Left renal pelvis (tissue), 4 donors: ENCODE measurements at places on chromosomes 3 and 15.

DNA sequence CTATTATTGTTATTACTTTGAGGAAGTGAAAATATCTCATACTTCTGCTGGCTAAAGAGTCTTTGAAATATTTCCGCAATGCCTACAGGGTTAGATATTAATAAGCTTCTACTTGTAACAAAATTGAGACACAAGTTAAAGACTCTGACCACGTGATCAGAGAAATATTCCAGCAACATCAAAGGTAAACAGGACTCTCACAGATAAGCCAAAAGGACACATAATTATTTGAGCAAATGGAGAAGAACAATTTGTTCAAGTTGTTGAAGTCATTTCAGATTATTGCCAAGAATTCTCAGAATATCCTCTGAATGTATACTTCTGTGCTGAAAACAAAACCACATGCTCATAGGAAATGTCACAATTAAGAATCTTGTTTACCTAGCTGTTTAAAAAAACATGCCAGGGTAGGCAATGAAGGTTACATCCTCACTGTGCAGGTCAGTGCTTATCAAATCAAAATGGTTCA, 225.8 kb upstream of the ALCAM start:
- DNase-seq: no peak

DNA sequence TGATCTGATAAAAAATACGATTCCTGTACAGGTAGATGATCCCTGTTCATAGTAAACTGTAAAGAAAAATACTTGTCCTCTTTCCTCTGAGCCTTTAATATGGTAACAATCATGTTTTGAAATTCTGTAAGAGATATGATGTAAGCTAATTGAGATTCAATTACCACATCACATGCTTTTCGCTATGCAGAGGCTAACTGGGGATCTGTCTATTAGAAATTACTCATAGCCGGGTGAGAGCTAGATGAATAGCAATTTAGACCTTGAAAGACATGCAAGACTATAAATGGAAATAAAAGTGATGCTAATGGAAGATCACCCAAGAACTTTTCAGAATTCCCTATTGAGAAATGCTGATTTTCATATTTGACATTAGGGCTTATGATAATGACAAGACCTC, 579.9 kb upstream of the ZNF717 start:
- no peak for DNase-seq

DNA sequence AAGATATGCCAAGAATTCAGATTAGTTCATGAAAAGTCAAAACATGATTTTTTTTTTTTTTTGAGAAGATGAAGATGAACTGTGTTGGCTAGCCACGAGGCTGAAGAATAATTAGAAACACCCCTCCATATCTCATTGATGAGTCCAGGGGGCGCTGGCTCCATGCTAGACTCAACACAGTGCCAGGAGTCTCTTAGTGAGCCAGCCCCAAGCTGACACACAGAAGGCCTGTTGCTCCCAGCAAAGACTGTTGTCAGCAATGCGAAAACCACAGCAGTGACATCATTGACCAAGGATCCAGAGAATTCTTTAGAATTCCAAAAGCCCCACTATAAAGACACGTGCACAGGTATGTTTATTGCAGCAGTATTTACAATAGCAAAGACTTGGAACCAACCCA, 185.2 kb downstream of the ANXA2 start:
- DNase-seq: no peak

- no peak for DNase-seq
Measured at GRCh38 chr15:73683777-73684580, at the start of gene CD276. CD276 (plus strand) TSS chr15:73684383; CDS start chr15:73699640, 15,257 bp downstream.

- no peak for DNase-seq
Measured at GRCh38 chr3:101780661-101781060, 1.6 kb downstream of the NXPE3 start.

DNA sequence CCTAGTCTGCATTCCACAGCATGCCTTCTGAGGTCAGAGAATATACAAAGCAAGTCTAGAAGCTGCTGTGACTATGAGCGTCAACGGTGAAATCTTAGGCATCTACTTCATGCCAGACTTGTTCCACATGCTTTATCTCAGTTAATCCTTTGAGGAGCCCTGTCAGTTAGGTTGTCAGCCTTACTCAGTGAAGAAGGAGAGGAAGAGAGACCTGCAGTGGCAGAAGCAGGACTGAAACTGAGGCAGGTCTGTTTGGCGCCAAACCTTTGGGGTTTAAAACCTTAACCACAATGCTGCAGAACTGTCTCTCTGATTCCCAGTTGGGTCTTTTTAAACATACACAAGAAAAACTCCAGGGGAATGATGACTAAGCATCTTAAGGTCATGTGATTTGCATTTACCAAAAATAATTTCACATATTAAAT, 139.0 kb upstream of the LIPC start:
- no peak for DNase-seq

GRCh38 chr3:111319598-111319997, 222.4 kb upstream of the CD96 start:
- DNase-seq: no peak

- DNase-seq: no peak
Measured at GRCh38 chr3:123695731-123696640, 111.1 kb upstream of the HACD2 start.
